ENCODE measurements at places on chromosomes 3 and 15. TPM values are rescaled to one million over a fixed set of nuclear protein-coding genes. Genes with fewer than 3 reads are reported as not detected.

SETD2 gene
- total RNA-seq, result 55.4 TPM

DCLK3 gene
- total RNA-seq, result not detected

FBXL22 gene
- 6.5 TPM for total RNA-seq

HHLA2 gene
- 183 TPM for total RNA-seq

TMEM40 gene
- not detected for total RNA-seq

TMEM44 gene
- 101 TPM for total RNA-seq

PCBP4 gene
- total RNA-seq, result 71.1 TPM

CTSH gene
- 70.2 TPM for total RNA-seq

GRAMD2A gene
- total RNA-seq, result not detected

CDHR4 gene
- total RNA-seq, result not detected

UBAP1L gene
- total RNA-seq, result 8.2 TPM

SLC2A2 gene
- not detected for total RNA-seq

PPP1R14D gene
- 256 TPM for total RNA-seq

MESP1 gene
- 8.6 TPM for total RNA-seq

ZNF80 gene
- total RNA-seq, result not detected

SI gene
- total RNA-seq, result 23.0 TPM

SLCO2A1 gene
- total RNA-seq, result 68.5 TPM

STAC gene
- total RNA-seq, result not detected

HYAL1 gene
- 13.8 TPM for total RNA-seq

EFCAB12 gene
- 0.32 TPM for total RNA-seq

GPR15 gene
- 6.6 TPM for total RNA-seq

EPHA3 gene
- total RNA-seq, result not detected

RARRES1 gene
- 52.2 TPM for total RNA-seq

ADGRG7 gene
- total RNA-seq, result 13.5 TPM

DNA sequence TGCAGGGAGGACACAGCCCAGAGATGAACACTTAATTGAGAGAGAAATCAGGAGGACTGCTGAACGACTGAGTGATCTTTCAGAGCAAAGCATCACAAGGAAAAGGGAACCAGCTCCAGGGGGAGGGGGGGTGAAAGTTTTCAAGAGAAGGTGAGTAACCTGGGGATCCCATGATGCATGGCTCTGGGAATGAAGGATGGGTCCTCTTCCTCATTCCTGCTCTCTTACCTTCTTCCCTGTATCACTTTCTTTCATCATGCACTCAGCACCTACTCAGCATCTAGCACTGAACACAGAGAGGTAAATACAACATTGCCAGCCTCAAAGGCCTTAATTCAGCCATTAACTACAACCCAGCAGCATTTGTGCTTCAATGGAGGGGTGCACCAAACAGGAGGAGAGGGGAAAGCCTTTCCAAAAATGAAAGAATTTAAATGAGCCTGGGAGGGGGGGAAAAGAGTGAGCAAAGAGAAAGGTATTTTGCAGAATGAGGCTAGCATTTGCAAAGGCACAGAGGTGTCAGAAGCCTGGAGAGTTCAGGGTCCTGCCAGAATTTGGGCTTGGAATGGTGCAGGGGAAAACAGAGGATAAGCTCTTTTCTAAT is 427.4 kb downstream of the FOXP1 start:
- DNase-seq, result no peak

GRCh38 chr15:43922021-43922420 is 95.2 kb downstream of the WDR76 start:
- DNase-seq, result no peak

DNA sequence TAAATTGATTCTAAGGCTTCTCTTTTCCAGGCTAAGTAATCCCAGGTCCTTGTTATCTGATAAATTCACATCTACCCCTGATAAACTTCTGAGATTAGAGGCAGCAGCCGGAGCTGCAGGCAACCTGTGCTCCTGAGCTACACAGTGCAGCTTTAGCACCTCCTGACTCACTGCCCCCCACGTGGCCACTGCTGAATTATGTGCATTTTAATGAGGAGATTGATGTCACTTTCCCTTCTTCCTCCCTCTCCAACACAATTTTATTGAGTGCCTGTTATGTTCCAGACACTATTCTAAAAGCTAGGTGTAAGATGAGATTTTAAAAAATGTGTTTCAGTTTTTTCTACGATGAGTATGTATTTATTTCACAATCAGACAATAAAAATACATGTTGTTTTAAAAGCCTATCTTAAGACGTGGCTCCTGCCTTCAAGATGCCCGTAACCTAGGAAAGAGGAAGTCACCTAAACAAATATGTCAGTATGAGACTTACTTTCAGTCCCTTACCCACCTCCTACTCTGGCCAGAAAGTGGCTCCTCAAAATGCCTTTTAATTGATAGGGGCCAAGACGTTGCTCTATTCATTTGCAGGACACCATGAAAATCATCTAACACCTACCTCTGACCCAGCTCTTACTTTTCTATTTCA is 161.5 kb upstream of the PFN2 start:
- no peak for DNase-seq

DNA sequence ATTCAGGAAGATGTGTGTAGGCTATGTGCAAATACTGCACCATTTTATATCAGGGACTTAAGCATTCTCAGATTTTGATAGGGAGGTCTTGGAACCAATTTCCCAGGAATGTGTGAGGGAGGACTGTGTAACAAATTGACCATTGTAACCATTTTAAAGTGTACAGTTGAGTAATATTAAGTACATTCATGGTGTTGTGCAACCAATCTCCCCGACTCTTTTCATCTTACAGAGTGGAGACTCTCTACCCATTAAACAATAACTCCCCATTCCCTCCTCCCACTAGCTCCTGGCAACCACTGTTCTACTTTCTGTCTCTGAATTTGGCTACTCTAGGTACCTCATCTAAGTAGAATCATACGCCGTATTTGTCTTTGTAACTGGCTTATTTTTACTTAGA is 5.1 kb downstream of the RCN2 start:
- DNase-seq, result no peak

DNA sequence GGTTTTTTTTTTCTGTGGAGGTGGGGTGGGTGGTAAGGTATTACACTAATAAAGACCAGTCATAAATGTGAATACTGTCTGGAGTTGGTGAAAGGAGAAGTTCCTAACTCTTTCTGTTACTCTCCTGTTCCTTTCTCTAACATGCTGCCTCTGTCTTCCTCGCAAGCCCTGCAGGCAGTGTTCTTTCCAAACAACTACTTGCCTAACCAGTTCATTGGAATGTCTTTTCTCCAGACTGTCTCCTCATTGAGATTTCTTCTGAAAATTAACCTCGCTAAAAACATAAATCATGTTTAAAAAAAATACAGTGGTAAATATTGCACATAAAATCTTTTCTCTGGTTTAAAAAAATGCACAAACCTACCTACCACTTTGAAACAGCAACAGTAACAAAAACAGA is 135.2 kb downstream of the TP63 start:
- no peak for DNase-seq

GRCh38 chr3:62758296-62759066 is 116.7 kb downstream of the CADPS start:
- no peak for DNase-seq

GRCh38 chr3:149042789-149043386 is 43.4 kb downstream of the HLTF start:
- no peak for DNase-seq

- no peak for DNase-seq
These were observed 10.3 kb downstream of the U2SURP start for GRCh38 chr3:143011705-143012104.

GRCh38 chr15:87649175-87649574 is 607.4 kb downstream of the NTRK3 start:
- no peak for DNase-seq

GRCh38 chr3:106251160-106251892 is 382.5 kb upstream of the CBLB start:
- no peak for DNase-seq

DNA sequence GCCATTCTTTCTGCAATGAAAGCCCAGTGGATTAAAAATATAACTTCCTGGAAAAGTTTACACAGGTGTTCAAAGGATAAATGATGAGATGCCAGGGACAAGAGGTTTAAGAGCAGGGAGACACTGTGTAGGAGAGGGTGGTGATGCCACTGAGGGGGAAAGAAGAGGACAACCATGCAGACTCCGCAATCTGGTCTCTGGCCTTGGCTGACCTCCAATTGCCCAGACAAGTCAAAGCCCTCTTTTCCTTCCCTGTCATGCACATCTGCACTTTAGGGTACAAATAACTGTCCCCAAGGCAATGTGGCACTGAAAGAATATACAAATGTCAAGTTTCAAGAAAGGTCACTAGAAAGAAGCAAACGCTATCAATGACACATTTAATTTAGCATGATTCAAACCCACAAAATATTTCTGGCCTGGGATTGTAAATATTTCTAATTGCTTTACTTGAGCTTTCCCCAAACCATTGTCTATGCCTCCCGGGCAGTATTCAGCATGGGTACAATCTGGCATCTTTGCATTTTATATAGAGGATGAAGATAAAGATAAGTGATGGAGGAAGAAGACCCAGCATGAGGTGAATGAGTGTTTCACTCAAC is 319.4 kb downstream of the PLCL2 start:
- DNase-seq, result no peak

GRCh38 chr3:129585949-129586657 is 20.4 kb downstream of the PLXND1 start:
- no peak for DNase-seq

- DNase-seq, result no peak
These were observed 23.0 kb downstream of the MESD start for GRCh38 chr15:80966431-80967197.

DNA sequence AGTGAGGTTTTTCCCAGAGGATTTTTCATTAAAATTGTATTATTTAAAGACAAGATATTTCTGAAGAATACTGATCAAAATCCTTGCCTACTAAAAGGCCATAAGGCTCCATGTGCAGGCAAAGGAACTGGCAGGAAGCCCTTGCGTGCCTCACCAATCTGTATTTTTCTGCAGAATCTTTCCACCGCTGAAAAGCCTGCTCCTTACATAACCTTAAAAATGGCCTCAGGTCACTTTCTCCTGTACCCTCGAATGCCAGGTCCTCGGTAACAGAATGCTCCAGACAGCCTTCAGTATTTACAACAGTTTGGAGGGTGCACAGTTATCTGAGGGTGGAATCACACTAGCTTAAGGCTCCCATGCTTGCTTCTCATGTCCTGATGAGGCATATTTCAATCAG is 3.2 kb downstream of the MORC1 start:
- DNase-seq, result no peak

- DNase-seq, result no peak
These were observed at the start of gene CLDN11 for GRCh38 chr3:170418422-170419398. Gene CLDN11, plus strand, starts transcription at chr3:170418868. Its CDS starts 199 bp downstream, at chr3:170419067.

- DNase-seq, result no peak
These were observed 277.4 kb upstream of the NR2E3 start for GRCh38 chr15:71532994-71533393.

DNA sequence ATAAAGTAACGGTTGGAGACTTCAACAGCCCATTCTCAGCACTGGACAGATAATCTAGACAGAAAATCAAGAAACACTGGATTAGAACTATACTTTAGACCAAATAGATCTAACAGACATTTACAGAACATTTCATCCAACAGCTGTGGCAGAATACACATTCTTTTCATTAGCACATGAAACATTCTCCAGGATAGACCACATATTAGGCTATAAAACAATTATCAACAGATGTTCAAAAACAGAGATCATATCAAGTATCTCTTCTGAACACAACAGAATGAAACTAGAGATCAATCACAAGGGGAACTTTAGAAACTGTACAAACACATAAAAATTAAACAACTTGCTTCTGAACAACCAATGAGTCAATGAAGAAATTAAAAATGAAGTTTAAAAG is 133.3 kb downstream of the ADAM10 start:
- DNase-seq, result no peak

DNA sequence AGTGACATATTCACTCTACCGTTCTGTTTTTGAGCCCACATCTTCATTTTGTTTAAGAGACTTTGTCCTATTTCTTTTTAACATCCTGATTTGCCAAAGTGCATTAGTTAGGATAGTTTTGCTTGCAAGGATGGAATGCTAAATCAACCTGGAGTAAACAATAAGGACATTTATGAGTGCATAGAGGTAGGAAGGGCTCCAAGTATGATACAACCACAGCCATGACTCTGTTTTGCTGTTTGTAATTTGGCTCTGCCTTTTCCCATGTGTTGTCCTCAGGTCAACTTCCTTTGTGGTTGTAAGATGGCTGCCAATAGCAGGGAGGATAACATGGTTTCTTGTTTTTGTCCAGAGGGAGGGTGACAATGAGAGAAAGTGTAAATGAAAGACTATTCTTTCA is 66.4 kb upstream of the GOLIM4 start:
- DNase-seq, result no peak

DNA sequence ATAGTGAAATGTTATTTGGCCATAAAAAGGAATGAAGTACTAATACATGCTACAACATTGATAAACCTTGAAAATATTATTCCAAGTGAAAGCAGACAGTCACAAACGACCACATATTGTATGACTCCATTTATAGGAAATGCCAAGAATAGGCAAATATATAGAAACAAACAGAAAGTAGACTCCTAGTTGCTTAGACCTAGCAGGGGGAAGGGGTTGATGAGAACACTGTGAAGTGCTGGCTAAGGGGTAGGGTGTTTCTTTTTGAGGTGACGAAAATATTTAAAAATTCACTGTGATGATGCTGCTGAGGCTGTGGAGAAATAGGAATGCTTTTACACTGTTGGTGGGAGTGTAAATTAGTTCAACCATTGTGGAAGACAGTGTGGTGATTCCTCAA is 30.5 kb upstream of the XIRP1 start:
- DNase-seq, result no peak

- DNase-seq, result no peak
These were observed 219.0 kb upstream of the LINGO1 start for GRCh38 chr15:77851691-77852090.

- no peak for DNase-seq
These were observed 32.5 kb upstream of the ICE2 start for GRCh38 chr15:60511351-60512031.

DNA sequence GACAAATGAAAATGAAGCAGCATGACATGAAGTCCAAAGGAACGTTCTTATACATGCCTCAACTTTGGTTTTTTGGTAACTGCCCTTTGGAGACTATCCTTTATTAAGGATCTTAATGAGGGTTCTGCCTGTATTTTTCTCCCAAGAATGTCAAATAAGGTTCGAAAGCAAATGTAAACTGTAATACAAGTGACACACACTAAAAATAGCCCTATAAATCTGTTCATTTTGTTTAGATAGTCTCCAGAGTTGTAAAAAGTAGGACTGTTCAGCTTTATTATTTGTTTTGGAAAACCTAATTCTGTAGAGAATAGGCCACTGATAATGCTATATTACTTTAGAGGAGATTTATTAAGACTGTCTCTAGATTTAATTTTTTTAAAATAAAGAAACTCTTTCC is 80.5 kb upstream of the CDIN1 start:
- no peak for DNase-seq

DNA sequence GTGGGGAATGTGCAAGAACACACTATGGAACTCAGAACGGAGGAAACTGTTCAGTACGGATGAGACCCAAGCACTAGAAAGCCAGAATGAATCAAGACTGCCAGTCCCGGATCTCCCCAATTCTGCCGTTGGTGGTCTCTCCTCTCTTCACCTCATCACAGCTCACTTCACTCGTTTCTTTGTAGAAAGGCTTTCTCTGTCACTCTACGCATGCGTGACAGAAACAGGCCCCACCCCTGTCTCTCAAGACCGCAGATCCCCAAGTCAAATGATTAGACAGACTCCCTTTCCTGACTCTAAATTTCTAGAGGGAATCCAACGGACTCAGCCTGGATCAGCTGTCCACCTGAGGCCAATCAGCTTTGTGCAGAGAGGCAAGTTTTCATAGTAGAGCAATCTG is 505.7 kb upstream of the ADAMTS9 start:
- DNase-seq, result no peak

Data from transverse colon (tissue), 4 donors.